ENCODE measurements at places on chromosomes 4 and X. TPM values are rescaled to one million over a fixed set of nuclear protein-coding genes. Genes with fewer than 3 reads are reported as not detected.

NUDT9 gene
- total RNA-seq = 25.2 TPM

MAGEB2 gene
- total RNA-seq = not detected

SH2D1A gene
- total RNA-seq = 0.14 TPM

BEX3 gene
- total RNA-seq = 150 TPM

GPR50 gene
- total RNA-seq = not detected
